ENCODE measurements at places on chromosomes 7 and 10. TPM values are rescaled to one million over a fixed set of nuclear protein-coding genes. Genes with fewer than 3 reads are reported as not detected.

GRCh38 chr7:80768756-80769155 lies 130.3 kb downstream of the CD36 start:
- no peak for DNase-seq

- DNase-seq = no peak
These were observed 143.7 kb upstream of the COL1A2 start for GRCh38 chr7:94250987-94251386.

- DNase-seq = no peak
These were observed 27.4 kb downstream of the SFMBT2 start for GRCh38 chr10:7383442-7383841.

DNA sequence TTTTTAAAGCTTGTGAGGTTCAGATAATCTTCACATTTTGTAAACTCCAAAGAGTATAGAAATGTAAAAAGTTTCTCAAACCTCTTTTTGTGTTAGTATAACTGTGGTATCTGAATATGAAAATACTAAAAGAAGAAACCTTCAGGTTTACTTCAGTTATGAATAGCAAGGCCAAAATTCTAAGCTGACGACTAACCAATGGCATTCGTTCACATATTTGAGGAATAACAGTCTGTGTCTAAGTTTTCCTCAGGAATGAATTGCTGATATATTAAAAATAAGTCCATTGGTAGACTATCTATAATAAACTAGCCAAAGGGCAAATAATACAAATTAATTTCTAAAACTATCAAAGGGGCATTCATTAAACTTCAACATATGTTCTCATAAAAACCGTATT lies 206.0 kb downstream of the CXCL12 start:
- DNase-seq = peak; percentile 5

DNA sequence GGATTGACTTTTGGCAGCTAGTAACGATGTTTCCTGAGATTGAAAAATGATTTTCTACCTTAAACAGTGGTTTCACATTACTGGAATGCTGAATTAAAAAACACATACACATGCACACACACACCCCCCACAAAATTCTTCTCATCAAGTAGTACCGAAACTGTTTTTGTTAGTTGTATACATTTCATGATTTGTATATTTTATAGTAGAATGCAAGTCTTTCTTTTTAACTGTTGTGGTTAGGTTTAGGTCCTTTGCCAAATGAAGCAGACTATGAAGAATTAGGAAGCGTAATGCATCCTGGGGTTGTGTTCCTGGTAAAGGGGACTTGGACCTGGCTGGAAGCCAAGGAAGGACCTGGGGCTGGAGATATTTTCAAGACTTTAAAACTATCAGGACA lies 505.8 kb downstream of the SUGCT start:
- no peak for DNase-seq

DNA sequence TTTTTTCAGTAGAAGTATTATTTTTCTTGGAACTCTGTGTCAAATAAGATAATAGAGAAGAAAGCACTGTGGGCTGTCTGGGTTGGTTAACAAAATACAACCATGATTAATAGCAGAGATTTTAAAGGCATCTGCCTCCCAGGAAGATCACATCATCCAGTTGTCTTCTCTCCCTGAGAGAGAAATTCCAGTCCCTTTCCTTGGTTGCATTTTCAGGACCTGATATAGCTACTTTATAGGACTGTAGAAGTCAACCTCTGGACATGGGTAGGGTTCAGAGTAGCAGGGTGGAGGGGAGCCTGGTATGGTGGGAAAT lies 309.9 kb upstream of the IGFBP3 start:
- peak; percentile 55 for DNase-seq

GRCh38 chr10:59082249-59082648 lies 94.2 kb upstream of the PHYHIPL start:
- no peak for DNase-seq

DNA sequence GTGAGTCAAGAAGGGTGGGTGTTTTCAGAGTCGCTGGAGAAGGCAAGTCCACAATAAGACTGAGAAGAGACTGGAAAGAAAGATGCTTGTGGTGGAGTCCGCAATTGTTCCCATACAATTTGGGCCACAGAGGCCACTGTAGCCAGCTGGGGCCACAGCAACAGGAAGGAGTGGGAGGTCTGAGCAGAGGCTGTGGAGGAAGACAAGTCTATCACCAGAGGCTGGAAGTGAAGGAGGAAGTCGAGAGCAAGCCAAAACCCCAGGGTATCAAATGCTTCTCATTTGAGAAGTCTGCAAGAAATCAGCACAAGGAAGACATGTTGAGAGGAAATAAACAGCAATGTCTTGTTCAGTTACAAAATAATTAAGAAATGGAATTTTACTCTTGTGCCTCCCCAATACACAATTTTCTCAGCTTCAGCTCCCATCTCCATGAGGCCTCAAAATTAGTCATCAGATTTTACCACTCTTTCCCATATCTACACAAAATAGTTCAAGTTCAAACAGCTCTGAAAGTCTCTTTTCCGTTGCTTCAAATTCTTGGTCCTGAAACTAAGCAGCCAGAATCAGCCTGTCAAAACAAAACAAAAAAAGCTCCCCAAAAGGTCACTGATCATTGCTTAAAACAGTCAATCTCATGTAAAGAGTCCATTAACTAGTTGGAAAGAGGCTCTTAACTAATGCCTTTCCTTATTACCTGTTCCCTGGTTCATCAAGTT lies 31.6 kb downstream of the SLC16A12 start:
- DNase-seq = no peak

- DNase-seq = no peak
These were observed 32.4 kb downstream of the BLNK start for GRCh38 chr10:96238646-96239623.

DNA sequence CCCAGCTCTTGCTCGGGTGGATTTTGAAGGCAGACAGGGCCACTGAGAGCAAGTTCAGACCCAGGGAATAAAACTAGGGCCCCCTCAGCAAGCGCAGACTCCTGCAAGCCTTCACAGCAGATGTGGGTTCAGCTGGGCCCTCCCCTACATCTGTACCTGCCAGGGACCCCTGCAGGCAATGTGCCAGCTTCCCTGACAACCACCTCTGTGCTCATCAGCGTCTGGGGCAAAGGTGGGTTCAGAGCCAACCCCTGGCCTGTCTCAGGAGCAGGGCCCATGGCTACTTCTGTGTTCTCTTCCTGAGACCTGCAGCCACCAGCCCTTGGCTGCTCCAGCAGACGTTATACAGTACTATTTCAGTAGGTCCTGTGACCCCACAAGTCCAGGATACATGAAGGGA lies 189.5 kb downstream of the DIP2C start:
- no peak for DNase-seq

DNA sequence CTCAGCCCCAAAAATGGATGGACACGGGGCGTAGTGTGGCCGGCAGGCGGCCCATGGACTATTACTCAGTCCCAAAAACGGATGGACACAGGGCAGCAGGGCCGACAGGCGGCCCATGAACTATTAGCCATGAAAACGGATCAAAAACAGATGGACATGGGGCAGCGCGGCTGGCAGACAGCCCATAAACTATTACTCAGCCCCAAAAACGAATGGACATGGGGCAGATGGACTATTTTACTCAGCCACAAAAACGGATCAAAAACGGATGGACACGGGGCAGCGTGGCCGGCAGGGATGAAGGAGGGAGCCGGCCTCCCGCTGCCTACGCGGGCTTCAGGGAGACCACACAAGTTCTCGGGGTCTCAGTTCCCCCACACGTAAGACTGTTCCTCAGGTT lies 32.9 kb downstream of the GPER1 start:
- no peak for DNase-seq

DNA sequence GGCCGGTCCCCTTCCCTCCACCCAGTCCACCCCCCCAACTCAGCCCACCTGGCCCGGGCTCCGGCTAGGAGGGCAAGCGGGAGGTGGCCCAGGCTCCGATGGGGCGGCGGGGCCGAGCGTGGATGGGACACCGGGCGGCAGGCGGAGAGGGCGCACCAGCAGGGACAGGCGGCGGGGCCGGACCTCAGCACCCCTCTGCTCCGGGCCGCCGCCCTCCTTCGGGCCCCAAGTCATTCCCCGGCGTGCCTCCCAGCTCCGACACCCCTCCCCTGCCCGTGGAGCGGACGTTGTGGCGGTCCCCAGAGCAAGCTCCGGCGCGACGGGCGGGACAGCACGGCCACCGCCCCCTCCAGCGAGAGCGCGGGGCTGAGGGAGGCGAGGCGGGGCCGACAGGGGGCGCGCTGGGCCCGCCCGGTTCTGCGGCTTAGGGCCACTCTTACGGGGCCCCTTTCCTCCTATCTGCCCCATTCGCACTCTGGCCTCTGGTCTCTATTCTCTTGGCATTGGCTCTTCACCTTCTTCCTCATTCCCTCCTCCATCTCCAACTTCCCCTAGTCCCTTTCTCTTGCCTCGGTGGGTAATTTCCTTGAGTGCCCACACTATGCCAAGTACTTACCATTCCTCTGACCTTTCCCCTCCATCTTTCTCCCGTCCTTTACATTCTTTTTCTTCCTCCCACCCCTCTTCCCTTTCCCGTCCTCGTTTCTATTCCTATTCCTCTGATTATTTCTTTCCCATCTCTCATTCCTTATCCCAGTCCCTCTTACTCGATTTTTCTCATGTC lies 701 bp upstream of the GBX1 start:
- DNase-seq = no peak

- DNase-seq = peak; percentile 11
These were observed 26.2 kb upstream of the PIK3AP1 start for GRCh38 chr10:96746503-96746902.

DNA sequence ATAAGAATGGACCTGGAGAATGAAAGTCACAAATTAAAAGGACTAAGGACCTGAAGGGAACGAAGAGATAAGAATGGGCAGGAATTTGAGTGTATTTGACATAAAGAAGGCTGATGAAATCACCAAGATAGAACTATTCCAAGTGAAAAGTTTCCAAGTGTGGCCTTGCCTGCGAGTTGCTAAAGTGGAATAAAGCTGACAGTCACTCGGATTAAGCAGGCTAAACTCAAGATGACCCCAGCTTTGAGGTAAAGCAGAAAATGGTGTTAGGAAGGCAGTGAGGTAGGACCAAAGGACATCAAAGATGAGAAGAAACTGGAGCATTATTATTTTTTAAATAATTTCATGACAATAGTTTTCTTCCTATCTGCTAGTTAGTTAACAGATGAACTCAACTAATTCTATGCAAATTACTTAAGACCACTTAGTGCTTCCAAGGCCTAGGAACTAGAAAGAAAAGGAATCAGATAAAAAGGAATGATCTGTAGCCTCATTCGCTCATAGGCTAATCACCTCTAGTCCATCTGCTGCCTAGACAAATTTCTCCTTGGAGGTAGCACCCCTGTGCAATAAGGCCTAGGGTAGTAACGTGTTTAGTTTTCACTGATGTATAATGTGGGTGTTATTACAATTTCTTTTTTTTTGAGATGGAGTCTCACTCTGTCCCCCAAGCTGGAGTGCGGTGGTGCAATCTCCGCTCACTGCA lies 34.5 kb downstream of the EZH2 start:
- peak; percentile 53 for DNase-seq

DNA sequence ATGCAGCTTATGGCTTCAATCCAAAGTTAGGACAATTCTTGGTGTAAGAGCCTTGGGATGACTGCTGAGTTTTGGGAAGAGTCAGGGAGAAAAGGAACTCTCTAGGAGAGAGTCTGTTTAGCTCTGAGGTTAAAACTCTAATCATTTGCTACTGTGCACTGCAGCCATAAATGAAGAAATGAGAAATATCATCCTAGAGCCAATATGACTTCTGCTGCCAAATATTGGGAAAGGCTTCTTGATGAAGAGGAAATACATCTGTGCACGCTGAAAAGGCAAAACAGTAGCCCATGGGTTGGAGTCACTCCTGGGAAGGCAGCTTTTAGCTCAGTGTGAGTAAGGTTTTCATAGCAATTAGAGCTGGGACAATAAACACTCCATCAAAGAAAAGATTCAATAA lies 308.8 kb downstream of the SFMBT2 start:
- DNase-seq = peak; percentile 31

- DNase-seq = no peak
These were observed 7.6 kb upstream of the PRKAG2 start for GRCh38 chr7:151884312-151885201.

DNA sequence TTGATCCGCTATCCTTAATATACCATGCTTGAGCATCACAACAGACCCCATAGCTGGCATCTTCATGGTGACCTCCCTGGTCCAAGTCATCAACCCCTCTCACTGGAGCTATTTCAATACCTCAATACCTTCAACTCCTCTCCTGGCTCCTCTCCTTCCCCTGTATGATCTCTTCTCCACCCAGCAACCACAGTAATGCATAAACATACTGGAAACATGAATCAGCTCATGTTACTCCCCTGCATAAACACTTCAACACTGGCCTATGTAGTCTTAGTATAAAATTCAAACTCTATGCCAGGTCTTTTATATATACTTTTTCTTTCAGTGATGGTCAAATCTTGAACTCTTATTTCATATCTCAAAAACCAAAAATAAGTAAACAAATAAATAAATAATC lies 31.8 kb upstream of the TMEM273 start:
- DNase-seq = peak; percentile 2

GRCh38 chr7:79872176-79872575 lies 262.5 kb upstream of the GNAI1 start:
- DNase-seq = no peak

DNA sequence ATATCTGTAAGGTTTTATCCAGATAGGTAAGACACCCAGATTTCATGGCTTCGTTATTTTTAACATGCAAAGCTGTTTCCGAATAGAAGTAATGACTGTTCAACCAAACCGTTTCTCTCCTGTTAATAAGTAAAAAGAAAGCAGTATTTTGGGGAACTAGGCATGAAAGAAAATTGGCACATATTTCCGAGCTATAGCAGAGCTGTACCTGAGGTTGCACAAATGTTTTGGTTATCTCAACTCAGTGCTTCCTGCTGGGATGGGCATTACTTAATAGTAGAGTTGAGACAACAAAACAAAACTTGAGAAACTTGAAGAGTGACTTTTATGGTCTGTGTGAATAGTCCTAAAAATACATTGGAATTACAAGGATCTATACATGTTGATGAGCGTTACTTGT lies 564.3 kb upstream of the SORCS1 start:
- no peak for DNase-seq

The ASB15 gene
- total RNA-seq = not detected

The CC2D2B gene
- 0.09 TPM for total RNA-seq

The RGS10 gene
- 42.4 TPM for total RNA-seq

The SPDYE8 gene
- total RNA-seq = not detected

The RRP12 gene
- 13.0 TPM for total RNA-seq

The GIMAP5 gene
- not detected for total RNA-seq

The LRGUK gene
- 0.82 TPM for total RNA-seq

The MINDY4 gene
- total RNA-seq = 13.2 TPM

The IL15RA gene
- 2.1 TPM for total RNA-seq

The SLC13A1 gene
- total RNA-seq = not detected

All from fibroblast of the aortic adventitia (primary cell).